ENCODE measurements at places on chromosomes 1 and 21.

GRCh38 chr1:208054911-208055379 is 144.0 kb upstream of the CD34 start:
- DNase-seq, result no peak

GRCh38 chr1:204261746-204262505 is 48.1 kb upstream of the GOLT1A start:
- no peak for DNase-seq

- no peak for DNase-seq
These were observed 6.9 kb downstream of the TNFRSF1B start for GRCh38 chr1:12173631-12174121.

GRCh38 chr1:186479162-186479561 is 18.2 kb upstream of the PDC start:
- DNase-seq, result no peak

GRCh38 chr1:93080179-93080823 is 1.2 kb downstream of the MTF2 start:
- peak; percentile 87 for DNase-seq
